ENCODE measurements at places on chromosomes 11 and 22.

DNA sequence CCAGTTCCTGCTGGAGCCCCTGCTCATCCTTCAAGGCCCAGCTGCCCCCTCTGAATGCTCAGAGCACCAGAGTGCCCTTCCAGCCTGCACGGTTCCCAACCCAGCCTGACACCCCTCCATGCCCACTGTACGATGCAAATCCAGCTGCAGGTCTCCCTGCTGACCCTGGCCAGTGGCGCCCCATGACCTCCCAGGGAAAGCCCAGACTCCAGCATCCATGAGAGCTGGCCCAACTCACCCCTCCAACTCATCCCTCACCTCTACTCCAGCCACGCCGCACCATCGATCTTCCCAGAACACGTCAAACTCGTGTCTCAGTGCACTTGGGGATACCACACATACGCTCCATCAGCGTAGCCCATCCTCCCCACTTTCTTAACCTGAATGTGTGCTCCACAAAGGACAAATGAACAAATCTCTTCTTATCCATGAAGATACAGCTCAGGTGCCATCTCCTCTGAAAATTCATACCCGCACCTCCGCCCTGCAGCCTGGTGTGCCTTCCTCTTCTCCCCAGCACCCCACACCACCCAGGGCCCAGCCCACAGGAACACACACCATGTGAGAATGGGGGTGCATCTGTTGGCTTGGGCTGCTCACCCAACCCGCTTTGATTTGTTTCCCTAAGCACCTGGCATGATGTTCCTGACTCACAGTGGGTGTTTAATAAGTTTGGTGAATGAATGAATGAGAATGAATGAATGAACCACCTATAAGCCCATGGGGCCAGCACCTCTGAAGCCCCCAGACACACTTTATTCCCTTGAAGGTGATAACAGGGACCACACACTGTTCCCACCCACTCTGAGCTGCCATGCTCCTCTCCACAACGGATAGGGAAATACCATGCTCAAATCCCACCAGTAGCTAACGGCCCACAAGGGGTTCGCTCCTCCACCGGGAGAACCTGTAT is 6.2 kb downstream of the PLA2G6 start:
- DNase-seq, result no peak

GRCh38 chr11:8040261-8040920 is 40.6 kb upstream of the TUB start:
- no peak for DNase-seq

DNA sequence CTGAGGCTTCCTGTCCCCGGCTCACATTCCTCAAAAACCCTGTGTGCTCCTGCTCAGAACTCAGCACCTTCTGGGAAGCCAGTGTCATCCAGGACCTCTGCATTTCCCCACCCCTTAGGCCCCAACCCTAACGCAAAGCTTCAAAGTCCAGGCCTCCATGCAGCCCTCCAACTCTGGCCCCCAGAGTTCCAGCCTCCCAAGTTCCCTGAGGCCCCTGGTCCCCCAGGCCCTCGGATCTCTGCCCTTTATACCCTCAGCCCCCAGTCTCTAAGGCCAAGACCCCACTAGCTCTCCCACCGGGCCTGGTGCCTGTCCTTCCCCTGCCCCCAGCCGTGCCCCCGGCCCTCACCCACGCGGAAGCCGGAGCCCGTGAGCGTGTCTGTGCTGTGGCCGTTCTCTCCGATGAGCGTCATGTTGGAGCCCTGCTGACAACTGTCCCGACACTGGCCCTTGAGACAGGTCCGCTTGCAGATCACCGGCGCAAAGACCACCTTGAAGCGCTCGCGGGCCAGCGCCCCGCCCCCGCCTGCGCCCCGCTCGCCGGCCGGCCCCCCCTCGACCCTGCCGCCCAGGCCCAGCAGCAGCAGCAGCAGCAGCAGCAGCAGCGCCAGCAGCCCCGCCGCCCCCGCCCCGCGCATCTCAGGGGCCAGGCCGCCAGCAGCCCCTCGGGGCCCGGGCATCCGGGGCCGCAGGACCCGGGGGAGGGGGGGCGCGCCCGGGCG is 718 bp downstream of the LTBP3 start:
- no peak for DNase-seq

DNA sequence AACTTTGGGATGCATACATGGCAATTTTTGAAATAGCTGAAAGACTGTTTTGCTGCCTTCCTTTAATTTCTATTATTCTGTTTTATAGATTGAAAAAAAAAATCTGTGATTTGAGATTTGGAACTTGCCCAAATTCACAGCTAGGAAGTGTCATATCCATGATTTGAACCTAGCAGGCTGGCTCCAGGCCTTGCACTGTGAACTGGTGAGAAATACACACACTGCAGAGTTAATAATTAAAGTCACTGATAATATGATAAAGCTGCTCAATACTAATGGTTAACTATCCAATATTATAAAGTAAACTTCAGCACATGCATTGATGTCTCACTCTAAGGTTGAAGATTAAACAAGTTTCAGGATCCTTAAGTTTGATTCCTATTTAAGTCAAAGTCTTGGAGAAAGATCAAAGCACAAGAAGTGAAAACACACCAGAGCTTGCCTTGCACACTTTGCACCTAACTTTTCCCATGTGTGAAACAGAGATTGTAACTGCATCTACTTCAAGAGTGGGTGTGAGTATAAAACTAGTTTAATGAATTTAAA is 150.6 kb upstream of the CCDC179 start:
- no peak for DNase-seq

GRCh38 chr11:95544095-95544856 is 245.3 kb downstream of the FAM76B start:
- DNase-seq, result no peak

GRCh38 chr11:79220171-79220570 is 220.7 kb downstream of the TENM4 start:
- no peak for DNase-seq

Data from NCI-H446 treated with DMSO at 0.1 percent for 48 hours (cell line).